GM03348 (cell line): ENCODE measurements at places on chromosomes 6 and 20.

GRCh38 chr20:32354592-32355416, 3.3 kb upstream of the ASXL1 start:
- DNase-seq, result peak; percentile 31

DNA sequence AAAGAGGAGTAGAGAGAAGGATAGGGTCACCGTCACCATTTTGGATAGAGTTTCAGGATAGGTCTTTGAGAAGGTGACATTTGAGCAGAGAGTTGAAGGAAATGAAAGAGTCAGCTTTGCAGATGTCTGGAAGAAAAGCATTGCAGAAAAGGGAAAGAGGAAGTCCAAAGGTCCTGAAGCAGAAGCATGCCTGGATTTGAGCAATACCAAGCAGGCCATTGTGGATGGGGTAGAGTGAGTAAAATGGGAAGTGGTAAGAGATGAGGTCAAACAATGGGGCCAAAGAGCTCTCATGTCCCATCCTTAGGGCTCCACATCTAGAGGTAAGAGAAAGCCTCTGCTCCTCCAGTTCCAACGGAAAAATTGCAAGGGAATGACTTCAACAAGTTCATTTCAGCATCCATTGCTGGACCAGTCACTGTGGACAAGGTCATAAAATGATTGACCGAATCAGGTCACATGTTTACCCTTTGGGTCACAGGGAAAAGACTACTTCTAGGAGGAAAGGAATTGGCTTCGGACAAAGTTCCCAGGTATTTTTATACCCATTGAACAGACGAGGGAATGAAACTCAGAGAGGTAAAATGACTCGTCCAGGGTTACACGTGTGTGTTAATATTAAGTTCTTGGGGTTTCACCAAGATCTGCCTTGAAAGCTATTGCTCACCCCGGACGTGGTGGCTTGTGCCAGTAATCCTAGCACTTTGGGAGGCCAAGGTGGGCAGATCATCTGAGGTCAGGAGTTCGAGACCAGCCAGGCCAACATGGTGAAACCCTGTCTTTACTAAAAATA, 6.6 kb upstream of the SAMHD1 start:
- no peak for DNase-seq

GRCh38 chr6:161191671-161192070, 82.2 kb downstream of the AGPAT4 start:
- no peak for DNase-seq

- DNase-seq, result no peak
These were observed 27.8 kb downstream of the RGS17 start for GRCh38 chr6:153103319-153103655.

DNA sequence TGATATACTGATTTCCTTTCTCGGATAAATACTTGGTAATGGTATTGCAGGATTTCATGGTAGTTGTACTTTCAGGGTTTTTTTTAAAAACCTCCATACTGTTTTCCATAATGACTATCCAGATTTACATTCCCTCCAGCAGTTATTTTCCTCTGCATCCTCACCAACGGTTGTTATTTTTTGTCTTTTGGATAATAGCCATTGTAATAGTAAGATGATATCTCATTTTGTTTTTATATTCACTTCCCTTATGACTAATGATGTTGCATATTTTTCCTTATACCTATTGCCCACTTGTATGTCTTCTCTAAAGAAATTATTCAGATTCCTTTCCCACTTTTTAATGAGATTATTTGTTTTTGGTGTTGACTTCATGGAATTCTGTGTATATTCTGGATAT, 231.0 kb downstream of the MEI4 start:
- no peak for DNase-seq

DNA sequence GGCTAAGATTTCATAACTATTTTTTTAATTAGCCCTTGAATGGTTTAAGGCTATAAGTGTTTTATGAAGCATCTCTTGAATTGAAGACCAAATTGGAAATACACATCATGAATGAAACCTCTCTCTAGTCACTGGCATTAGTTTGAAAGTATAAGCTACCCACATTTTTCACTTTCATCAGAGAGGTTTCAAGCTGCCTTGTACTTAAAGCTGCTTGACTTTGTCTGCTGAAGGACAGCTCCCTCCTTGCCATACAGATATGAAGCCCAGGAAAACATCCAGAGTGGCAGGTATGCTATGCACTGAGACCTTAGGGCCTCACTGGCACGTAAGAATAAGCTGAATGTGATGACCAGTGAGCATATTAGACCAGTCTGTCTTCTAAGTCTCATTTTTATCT, 62.7 kb downstream of the ELOVL2 start:
- no peak for DNase-seq
